ENCODE measurements at places on chromosomes 6 and 20.

DNA sequence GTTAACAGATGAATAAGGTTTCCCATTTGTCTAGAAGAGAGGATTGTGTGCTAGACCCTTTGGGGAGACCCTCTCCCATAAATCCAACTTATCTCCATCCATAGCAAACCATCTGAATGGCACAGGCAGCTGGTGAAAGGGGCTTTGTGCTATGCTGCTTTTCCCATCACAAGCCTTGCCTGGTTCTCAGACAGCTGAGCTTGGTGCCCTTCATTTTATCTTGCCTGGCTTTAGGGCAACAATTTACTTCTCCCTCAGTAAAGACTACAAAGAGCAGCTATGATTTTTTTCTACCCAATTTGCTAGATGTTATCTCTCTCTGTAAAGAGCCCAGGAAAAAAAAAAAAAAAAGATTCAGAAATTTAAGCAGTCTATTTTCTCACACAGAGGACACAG, 117.0 kb upstream of the COL21A1 start:
- no peak for DNase-seq

GRCh38 chr20:12047838-12048432, 130.2 kb downstream of the BTBD3 start:
- no peak for DNase-seq

GRCh38 chr6:158852312-158853071, 33.3 kb upstream of the EZR start:
- no peak for DNase-seq

- DNase-seq, result no peak
These were observed 30.5 kb downstream of the NFATC2 start for GRCh38 chr20:51511861-51512619.

DNA sequence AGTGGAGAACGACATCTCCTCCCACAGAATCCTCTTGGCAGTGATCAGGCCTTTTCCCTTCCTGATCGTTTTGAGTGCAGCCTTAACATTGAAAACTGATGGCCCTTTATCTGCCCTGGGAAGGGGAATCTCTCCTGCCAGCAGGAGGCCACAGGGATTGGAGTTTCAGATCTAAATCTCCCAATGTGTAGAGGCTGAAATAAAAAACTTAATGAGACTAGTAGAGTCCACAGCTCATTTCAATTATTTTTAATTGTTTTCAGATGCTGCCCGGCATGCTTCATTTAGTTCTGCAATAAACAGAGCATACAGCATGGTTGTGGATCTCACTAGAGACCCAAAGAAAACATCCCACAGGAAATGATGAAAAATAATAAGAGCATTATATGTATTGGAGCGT, 662.2 kb upstream of the HS3ST5 start:
- no peak for DNase-seq

Measured in stimulated activated CD4-positive, alpha-beta T cell treated with anti-CD3 and anti-CD28 coated beads, Interleukin-12 subunit alpha, Interleukin-12 subunit beta, amount 100 ng/mL, for 24 hours (primary cell).